Vagina (tissue), 2 donors: ENCODE measurements at places on chromosomes 1 and 21. TPM values are rescaled to one million over a fixed set of nuclear protein-coding genes. Genes with fewer than 3 reads are reported as not detected.

Gene HSD3B1
- not detected for total RNA-seq

Gene GSTM1
- total RNA-seq: 156 TPM

Gene C1orf226
- total RNA-seq: 2.7 TPM

Gene TTLL10
- not detected for total RNA-seq

Gene ERG
- total RNA-seq: 20.9 TPM

- DNase-seq: no peak
Measured at GRCh38 chr1:46412893-46413595, 18.9 kb downstream of the FAAH start.

DNA sequence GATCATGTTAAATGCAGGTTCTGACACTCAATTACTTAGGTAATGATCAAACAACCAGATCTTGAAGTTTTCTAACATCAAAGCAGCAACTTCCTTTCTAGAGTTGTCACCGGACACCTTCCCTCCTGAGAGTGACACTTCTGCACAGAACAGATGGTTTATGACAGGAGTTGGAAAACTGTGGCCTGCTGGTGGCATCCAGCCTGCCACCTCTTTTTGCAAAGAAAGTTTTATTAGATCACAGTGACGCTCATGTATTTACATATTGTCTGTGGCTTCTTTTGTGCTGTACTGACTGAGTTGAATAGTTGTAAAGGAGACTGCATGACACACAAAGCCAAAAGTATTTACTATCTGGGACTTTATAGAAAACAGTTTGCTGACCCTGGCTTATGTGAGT lies 28.3 kb downstream of the DDR2 start:
- DNase-seq: no peak

DNA sequence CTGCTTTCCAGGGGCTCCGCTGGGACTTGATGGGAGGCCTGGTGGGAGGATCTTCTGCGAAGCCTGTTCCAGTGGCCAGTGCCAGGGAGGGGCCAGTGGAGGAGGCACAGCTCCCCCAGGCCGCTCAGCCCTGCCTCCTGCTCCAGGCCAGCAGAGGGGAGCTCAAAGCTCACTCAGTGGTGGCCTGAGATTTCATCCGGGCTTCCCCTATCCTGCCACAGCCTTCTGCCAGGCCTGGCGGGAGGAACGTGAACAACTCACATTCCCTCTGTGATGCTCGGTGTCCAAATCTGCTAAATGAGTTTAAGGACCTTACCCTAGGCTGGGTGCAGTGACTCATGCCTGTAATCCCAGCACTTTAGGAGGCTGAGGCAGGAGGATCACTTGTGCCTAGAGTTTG lies 3.3 kb downstream of the CLCNKB start:
- DNase-seq: no peak

DNA sequence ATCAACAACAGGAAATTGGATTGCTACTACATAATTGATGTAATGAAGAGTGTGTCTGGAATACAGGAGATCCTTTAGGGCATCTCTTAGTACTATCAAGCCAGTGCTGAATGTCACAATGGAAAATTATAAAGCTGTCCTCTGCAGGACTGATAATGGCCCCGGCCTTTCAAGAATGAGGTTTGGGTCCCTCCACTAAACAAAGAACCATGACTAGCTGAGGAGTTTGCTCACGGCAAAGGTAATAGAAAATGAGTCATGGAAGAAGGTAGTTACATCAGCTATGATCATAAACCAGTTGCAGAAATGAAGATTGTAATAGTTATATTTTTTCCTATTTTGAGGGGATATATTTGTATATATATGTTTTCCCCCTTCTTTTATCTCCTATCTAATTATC lies 145.8 kb downstream of the KCNJ6 start:
- no peak for DNase-seq

DNA sequence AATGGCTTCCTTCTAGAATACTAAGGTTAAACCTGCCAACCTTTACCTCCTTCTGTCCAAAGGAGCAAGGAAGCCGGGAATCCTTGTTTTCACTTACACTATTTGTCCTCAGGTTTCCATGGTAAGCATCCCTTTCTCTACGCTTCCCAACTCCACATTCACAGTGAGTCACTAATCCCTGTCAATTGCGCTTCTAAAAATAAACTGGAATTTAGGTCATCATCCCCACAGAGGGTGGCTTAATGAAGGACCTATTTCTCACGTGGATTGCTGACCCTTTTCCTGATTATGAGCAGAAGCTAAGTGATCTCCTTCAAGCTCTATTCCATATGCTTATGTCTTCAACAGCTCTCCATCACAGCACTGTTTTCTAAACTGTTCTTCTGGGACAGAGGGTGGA lies 39.9 kb upstream of the ABCA4 start:
- DNase-seq: no peak

DNA sequence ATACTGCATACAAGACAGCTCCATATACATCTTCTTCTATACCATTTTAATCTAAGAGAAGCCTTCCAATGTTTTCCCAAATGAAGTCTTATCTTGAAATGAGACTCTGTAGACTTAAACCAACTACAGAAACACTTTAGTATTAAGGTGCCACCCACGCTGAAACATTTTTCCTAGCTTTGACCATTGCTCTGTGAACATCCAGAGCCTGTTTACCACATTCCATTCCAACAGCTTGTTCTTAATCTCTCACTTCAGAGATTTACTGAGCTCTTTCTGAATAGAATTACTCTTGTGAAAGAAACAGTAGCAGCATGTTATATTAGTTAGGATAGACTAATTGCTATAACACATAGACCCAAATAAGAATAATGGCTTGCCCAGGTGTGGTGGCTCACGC lies 19.6 kb upstream of the POGZ start:
- DNase-seq: no peak
